Activated CD8-positive, alpha-beta T cell treated with anti-CD3 and anti-CD28 coated beads for 36 hours (primary cell): ENCODE measurements at places on chromosomes 13 and 19. TPM values are rescaled to one million over a fixed set of nuclear protein-coding genes. Genes with fewer than 3 reads are reported as not detected.

GRCh38 chr19:7911508-7912143, 3.0 kb upstream of the TGFBR3L start:
- H3K27ac ChIP-seq: no peak overlapping the region
- peaks cover 7% of the 10 kb centered on the region for H3K4me1 ChIP-seq
- H3K36me3 ChIP-seq: peaks cover 19% of the 10 kb centered on the region
- peaks cover 8% of the 10 kb centered on the region for H3K27me3 ChIP-seq
- H3K4me3 ChIP-seq: no peak overlapping the region

GRCh38 chr13:39525506-39525905, 77.5 kb downstream of the LHFPL6 start:
- no peak overlapping the region for H3K4me3 ChIP-seq
- DNase-seq: no peak
- H3K27ac ChIP-seq: no peak overlapping the region
- peaks cover 13% of the 10 kb centered on the region for H3K27me3 ChIP-seq
- H3K36me3 ChIP-seq: no peaks in the 10 kb centered on the region

DNA sequence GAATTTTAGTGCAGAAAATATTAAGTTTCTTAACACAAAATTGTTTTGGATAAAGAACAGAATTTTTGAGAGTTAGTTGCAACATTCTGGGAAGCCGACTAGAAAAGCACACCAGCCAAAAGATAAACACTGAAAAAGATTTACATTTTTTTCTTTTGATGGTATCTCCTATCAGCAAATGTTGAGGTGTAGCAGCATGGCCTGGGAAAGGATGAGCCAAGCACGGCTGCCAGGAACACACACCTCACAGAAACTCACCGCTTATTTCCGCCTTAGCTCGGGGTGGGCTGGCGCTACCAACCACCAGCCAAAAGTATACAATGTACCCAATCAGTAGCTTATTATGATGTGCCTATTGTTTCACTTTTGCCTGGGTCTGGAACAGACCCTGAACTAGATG, 134.7 kb downstream of the MIPEP start:
- no peaks in the 10 kb centered on the region for H3K27me3 ChIP-seq
- peaks cover 21% of the 10 kb centered on the region for H3K4me1 ChIP-seq
- H3K4me3 ChIP-seq: no peak overlapping the region
- no peak overlapping the region for H3K27ac ChIP-seq
- H3K36me3 ChIP-seq: peaks cover 6% of the 10 kb centered on the region

DNA sequence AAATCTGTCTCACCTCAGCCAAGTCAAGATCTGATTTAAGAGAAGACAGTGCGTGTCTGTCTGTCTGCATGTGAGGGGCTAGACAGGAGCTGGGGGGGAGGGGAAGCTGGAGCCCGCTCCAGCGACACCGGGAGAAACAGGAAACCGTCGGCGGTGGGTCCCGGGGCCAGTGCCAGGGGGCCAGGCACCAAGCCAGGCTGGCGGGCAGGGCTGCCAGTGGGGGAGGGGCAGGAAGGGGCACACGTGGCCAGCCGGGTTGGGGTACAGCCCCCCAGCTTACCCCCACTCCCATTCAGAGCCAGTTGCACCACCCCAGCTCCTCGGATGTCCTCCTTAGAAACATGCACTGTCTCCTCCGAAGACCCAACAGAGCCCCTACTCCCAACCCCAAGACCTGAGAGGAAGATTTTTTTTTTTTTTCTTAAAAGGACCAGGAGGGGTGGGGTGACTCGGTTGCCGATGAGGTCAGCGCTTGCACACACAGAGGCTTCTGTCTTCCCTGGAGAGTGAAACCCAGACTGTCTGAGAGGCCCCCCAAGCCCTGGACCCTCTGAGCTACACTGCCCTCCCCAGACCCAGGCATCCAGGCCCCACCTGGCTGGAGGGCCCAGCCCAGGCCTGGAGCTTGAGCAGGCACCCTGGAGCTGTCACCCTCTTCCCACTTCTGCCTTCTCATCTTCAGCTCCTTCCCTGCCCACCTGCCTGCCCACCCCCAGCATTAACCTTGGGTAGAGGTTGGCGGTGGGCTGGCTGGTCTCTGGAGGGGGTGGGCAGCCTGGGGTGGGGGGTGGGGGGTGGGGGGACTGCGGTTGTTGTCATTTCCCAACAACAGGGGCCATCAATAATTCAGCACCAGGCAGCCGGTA, 4.0 kb downstream of the ERF start:
- peak; percentile 71 for DNase-seq
- peaks cover 30% of the 10 kb centered on the region for H3K36me3 ChIP-seq
- H3K4me1 ChIP-seq: peaks cover 40% of the 10 kb centered on the region
- H3K27ac ChIP-seq: peak overlapping the region; percentile 85
- peaks cover under 1% of the 10 kb centered on the region for H3K27me3 ChIP-seq

- no peak for DNase-seq
- H3K27me3 ChIP-seq: no peaks in the 10 kb centered on the region
- H3K36me3 ChIP-seq: peaks cover 1% of the 10 kb centered on the region
Observed at GRCh38 chr19:4354897-4355296, 11.5 kb downstream of the MPND start.

DNA sequence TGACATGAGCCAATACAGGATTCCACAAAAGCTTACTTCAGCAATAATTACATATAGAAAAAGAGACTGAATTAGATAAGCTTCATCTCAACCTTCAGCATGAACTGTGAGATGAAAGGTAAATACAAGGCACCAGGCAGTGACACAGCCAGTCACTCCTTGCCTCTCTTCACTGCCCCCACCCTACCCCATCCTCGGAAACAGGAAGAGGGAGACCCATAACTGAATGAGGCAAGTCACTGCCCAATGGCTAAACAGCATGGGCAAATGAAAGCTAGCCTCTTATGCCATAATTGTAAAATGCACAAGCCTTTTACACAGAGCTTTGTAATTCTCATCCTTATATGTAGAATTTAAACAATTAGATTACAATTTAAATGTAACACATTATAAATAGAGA, 1.7 kb downstream of the ZNF160 start:
- H3K27ac ChIP-seq: peak overlapping the region; percentile 93
- peaks cover 38% of the 10 kb centered on the region for H3K4me1 ChIP-seq
- peaks cover 45% of the 10 kb centered on the region for H3K36me3 ChIP-seq
- H3K27me3 ChIP-seq: no peaks in the 10 kb centered on the region
- H3K4me3 ChIP-seq: peak overlapping the region; percentile 92
- DNase-seq: peak; percentile 66

The STOML3 gene
- not detected for total RNA-seq

The FOXO1 gene
- 30.6 TPM for total RNA-seq

The ZNF175 gene
- 6.6 TPM for total RNA-seq

The TIMM50 gene
- 108 TPM for total RNA-seq

The ARHGAP45 gene
- total RNA-seq: 136 TPM

The SRRM5 gene
- total RNA-seq: 0.54 TPM

The NBEA gene
- 0.38 TPM for total RNA-seq

The GNG7 gene
- 0.32 TPM for total RNA-seq

The MAU2 gene
- 39.4 TPM for total RNA-seq

The WDR88 gene
- total RNA-seq: not detected
